ENCODE measurements at places on chromosomes 2 and 18.

DNA sequence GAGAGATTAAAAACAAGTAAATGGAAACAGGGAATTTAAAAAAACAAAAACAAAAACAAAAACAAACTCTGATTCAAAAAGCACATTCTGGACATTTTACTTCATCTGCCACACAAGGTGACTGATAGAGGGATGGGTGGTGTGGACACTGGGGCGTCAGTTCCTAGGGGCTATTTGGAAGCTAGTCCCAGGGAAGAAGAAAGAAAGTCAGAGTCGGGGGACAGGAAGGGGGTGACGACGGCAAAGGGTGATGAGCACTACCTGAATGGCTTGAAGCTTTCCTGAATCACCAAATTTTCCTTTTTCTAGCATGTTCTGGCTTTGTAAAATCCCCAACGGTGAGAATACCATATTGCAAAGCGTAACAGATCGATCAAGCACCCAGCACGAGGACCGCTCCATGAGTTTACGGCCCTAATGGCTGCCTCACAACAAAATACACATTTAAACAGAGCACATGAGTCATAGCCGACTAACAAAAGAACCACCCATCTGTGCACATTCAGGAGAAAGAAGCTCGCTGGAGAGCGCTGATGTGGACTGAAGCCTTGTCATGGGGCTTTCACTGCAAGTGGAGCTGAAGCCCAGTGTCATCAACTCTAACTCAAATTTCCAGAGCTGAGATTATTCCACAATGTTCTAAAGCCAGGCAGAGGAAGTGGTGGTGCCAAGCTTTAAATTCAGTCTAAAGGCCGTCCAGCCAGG is 178.9 kb downstream of the LNPK start:
- no peak overlapping the region for H3K4me3 ChIP-seq
- DNase-seq: no peak

GRCh38 chr2:9735335-9735734 is 104.5 kb upstream of the YWHAQ start:
- H3K36me3 ChIP-seq: no peaks in the 10 kb centered on the region
- H3K4me1 ChIP-seq: peaks cover 8% of the 10 kb centered on the region
- H3K27ac ChIP-seq: no peak overlapping the region
- no peak for DNase-seq
- no peak overlapping the region for H3K4me3 ChIP-seq

GRCh38 chr18:25795213-25795612 is 295.2 kb downstream of the SS18 start:
- H3K27me3 ChIP-seq: no peaks in the 10 kb centered on the region
- H3K4me3 ChIP-seq: no peak overlapping the region
- no peaks in the 10 kb centered on the region for H3K4me1 ChIP-seq
- H3K27ac ChIP-seq: no peak overlapping the region

DNA sequence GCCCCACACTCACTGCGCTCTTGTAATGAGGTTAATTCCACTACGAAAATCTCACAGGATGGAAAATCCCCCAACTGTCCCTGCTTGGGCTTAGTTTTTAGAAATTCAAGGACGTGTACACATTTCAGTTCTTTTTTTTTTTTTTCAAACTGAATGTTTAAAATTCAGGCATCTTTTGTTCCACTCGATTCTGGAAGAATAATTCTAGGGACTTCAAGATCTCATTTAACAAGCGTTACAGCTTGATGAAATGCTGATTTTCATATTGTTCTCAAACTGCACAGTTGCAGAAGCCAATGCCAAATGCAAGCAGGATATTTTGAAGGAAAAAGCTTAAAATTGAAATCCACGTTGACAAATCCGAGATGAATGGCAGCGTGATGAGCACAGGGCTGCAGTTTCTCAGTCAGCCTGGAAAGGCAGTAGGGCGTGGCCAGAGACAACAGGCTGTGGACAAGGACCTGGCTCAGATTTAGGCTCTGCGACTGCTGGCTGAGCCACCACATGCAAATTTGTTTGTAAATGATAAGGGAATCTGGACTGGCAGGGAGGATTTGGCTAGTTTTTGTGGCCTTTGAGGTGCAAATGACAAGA is 128.1 kb upstream of the MYCN start:
- no peak overlapping the region for H3K4me3 ChIP-seq
- no peak for DNase-seq
- no peaks in the 10 kb centered on the region for H3K4me1 ChIP-seq

GRCh38 chr18:26771524-26771923 is 94.0 kb downstream of the AQP4 start:
- DNase-seq: no peak
- no peak overlapping the region for H3K4me3 ChIP-seq
- no peak overlapping the region for H3K27ac ChIP-seq
- no peaks in the 10 kb centered on the region for H3K36me3 ChIP-seq

GRCh38 chr2:162226836-162227235 is 16.4 kb downstream of the FAP start:
- H3K4me1 ChIP-seq: no peaks in the 10 kb centered on the region
- no peak overlapping the region for H3K4me3 ChIP-seq
- H3K36me3 ChIP-seq: no peaks in the 10 kb centered on the region
- DNase-seq: no peak

DNA sequence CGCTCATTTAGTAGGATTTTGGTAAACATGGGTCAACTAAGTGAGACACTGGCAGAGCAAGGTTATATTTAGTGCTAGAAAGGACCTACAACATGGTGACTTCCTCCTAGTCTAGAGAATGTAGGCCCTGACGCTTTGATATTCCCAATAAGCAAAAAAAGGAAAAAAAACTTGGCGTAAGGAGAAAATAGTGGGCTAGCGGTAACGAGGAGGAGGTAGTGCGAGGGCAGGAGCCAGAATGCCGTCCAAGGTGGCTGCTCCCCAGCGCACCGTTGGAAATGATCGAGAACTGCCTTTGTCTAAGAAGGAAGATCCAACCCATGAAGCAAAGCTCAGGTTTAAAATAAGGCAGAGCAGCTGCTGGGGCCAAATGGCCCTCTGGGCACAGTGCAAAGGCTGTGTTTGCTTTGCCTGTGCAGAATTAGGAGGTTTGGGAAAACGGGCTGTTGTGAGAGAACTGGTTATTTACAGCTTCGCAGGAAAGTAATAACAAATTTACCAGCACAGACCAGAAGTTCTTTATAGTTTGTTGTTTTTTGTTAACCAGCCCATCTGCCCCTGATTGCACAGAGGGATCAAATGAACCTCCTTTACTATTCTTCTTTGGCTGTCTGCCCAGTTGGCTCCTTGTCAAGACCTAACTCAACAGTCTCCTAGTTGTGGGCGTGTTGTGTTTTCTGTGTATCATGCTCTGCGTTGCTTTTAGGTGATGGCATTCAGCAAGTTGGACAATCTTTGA is 86.6 kb downstream of the ITGB1BP1 start:
- H3K36me3 ChIP-seq: peaks cover 5% of the 10 kb centered on the region
- H3K27me3 ChIP-seq: no peaks in the 10 kb centered on the region
- H3K4me1 ChIP-seq: peaks cover 1% of the 10 kb centered on the region
- no peak overlapping the region for H3K4me3 ChIP-seq
- DNase-seq: no peak
- H3K27ac ChIP-seq: no peak overlapping the region

DNA sequence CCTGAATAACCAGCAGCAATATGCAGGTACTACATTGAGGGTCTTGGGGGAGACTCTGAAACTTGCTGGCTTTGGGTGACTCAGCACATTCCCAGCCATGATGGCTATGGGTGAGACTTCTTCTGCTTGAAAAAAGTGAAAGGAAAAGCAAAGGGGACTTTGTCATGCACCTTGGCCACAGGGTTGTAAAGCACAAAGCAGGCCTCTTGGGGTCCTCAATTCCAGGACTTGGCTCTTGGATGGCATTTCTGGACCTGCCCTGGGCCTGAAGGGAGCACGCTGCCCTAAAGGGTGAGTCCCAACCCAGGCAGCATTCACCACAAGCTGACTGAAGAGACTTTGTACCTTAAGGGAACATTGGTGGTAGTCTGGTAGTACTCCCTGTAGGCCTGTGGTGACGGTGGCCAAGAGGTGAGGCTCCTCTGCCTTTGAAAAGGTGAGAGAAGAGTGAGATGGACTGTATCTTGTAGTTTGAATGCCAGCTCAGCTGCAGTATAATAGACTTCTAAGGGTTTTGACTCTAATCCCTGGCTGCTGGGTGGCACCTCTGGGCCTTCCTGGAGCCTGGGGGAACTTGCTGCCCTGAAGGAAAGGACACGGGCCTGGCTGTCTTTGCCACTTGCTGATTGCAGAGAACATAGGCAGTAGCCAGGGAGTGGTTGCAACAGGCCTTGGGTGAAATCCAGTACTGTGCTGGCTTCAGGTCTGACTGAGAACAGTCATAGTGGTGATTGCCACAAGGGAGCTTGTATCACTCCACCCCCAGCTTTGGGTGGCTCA is 36.5 kb upstream of the CYTIP start:
- DNase-seq: peak; percentile 70
- no peak overlapping the region for H3K27ac ChIP-seq

GRCh38 chr2:115596659-115597375 is 1154.4 kb downstream of the DPP10 start:
- no peaks in the 10 kb centered on the region for H3K36me3 ChIP-seq
- no peak for DNase-seq
- H3K27ac ChIP-seq: no peak overlapping the region
- H3K4me3 ChIP-seq: no peak overlapping the region

- peak; percentile 64 for DNase-seq
- peaks cover 26% of the 10 kb centered on the region for H3K4me1 ChIP-seq
- peak overlapping the region; percentile 31 for H3K4me3 ChIP-seq
- H3K27me3 ChIP-seq: no peaks in the 10 kb centered on the region
- no peaks in the 10 kb centered on the region for H3K36me3 ChIP-seq
- H3K27ac ChIP-seq: no peak overlapping the region
Measured at GRCh38 chr2:9757501-9758264, 85.6 kb upstream of the TAF1B start.

- no peaks in the 10 kb centered on the region for H3K36me3 ChIP-seq
- no peaks in the 10 kb centered on the region for H3K27me3 ChIP-seq
- H3K4me3 ChIP-seq: no peak overlapping the region
- no peak for DNase-seq
Measured at GRCh38 chr18:48190994-48191393, 218.2 kb downstream of the ZBTB7C start.

GRCh38 chr2:96140941-96141623 is 2.8 kb upstream of the ASTL start:
- no peak overlapping the region for H3K4me3 ChIP-seq
- H3K36me3 ChIP-seq: no peaks in the 10 kb centered on the region
- peaks cover 17% of the 10 kb centered on the region for H3K4me1 ChIP-seq

DNA sequence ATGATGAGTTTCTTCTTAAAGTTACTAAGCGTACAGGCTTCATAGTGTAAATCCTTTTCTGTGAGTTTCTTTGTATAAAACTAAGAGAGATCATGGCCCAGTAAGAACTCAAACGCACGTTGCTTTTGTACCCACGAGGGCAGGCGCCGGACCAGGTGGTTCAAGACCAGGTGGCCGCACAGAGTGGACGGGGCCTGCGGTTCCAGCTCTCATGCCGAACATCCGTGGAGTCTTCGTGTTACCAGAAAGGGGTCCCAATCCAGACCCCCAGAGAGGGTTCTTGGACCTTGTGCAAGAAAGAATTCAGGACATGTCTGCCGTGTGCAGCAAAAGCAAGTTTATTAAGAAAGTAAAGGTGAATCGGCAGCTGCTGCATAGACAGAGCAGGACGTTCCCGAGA is 53.0 kb downstream of the KCNG2 start:
- no peaks in the 10 kb centered on the region for H3K36me3 ChIP-seq
- H3K27me3 ChIP-seq: no peaks in the 10 kb centered on the region
- H3K4me1 ChIP-seq: no peaks in the 10 kb centered on the region
- DNase-seq: peak; percentile 19
- H3K4me3 ChIP-seq: no peak overlapping the region
- no peak overlapping the region for H3K27ac ChIP-seq

GRCh38 chr18:35998967-35999366 is 26.5 kb downstream of the RMP24 start:
- no peaks in the 10 kb centered on the region for H3K4me1 ChIP-seq
- H3K27ac ChIP-seq: no peak overlapping the region
- H3K4me3 ChIP-seq: no peak overlapping the region
- H3K36me3 ChIP-seq: no peaks in the 10 kb centered on the region

GRCh38 chr2:72827966-72828646 is 2.3 kb upstream of the EXOC6B start:
- no peaks in the 10 kb centered on the region for H3K27me3 ChIP-seq
- H3K36me3 ChIP-seq: no peaks in the 10 kb centered on the region
- H3K4me3 ChIP-seq: no peak overlapping the region
- DNase-seq: no peak

GRCh38 chr2:165064743-165065142 is 109.4 kb upstream of the SLC38A11 start:
- no peaks in the 10 kb centered on the region for H3K27me3 ChIP-seq
- no peaks in the 10 kb centered on the region for H3K4me1 ChIP-seq
- no peak overlapping the region for H3K27ac ChIP-seq

DNA sequence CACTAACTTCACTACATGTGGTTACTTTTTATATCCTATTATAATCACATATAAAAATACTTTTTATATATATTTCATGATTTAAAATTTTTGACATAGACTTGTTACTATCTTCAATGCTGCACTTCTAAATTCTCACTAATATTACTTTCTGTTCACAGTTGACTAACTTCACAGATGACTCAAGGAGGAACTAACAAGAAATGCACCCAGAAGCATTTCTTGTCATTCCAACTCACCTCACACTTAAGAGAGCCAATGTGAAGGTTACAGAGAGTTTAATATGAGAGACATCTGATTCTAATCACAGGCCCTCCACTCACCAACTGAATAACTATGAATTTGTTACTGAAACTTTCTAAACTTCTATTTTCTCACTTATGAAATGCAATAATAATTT is 399.8 kb upstream of the SLC8A1 start:
- no peak for DNase-seq
- H3K36me3 ChIP-seq: no peaks in the 10 kb centered on the region
- H3K4me1 ChIP-seq: no peaks in the 10 kb centered on the region

GRCh38 chr2:144943986-144944385 is 424.1 kb upstream of the ZEB2 start:
- H3K27me3 ChIP-seq: no peaks in the 10 kb centered on the region
- H3K4me1 ChIP-seq: peaks cover 12% of the 10 kb centered on the region
- no peak overlapping the region for H3K27ac ChIP-seq
- H3K4me3 ChIP-seq: no peak overlapping the region

DNA sequence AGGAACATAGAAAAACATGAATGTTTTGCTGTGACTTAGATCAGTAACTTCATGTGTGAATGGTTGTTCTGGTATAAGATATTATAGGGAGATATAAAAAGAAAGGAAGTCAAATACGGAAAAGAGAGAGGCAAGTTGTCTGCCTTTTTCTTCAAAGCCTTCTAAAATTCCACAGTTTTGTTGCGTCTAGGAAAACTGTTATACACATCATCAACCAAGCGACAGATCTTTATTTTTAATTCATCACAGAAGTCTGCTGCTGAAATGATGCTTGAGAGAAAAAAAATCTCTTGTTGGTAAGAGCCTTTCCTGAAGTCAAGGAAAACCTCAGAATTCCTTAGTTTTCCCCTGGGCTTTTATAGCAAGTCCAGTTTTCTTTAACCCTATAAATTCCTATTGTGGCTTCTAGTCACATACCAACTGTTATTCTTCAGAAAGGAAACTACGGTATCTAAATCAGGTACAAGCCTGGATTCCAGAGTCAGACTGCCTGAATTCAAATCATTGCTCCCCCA is 36.3 kb upstream of the TANC1 start:
- no peaks in the 10 kb centered on the region for H3K36me3 ChIP-seq
- no peaks in the 10 kb centered on the region for H3K27me3 ChIP-seq
- peaks cover 8% of the 10 kb centered on the region for H3K4me1 ChIP-seq
- DNase-seq: no peak
- H3K4me3 ChIP-seq: no peak overlapping the region
